ENCODE measurements at places on chromosomes 7 and 10. TPM values are rescaled to one million over a fixed set of nuclear protein-coding genes. Genes with fewer than 3 reads are reported as not detected.

MRLN gene
- not detected for total RNA-seq

POU6F2 gene
- not detected for total RNA-seq

CCDC172 gene
- not detected for total RNA-seq

GOLGA7B gene
- 3.4 TPM for total RNA-seq

ABCB1 gene
- total RNA-seq, result 0.08 TPM
